ENCODE measurements at places on chromosomes 11 and 22.

DNA sequence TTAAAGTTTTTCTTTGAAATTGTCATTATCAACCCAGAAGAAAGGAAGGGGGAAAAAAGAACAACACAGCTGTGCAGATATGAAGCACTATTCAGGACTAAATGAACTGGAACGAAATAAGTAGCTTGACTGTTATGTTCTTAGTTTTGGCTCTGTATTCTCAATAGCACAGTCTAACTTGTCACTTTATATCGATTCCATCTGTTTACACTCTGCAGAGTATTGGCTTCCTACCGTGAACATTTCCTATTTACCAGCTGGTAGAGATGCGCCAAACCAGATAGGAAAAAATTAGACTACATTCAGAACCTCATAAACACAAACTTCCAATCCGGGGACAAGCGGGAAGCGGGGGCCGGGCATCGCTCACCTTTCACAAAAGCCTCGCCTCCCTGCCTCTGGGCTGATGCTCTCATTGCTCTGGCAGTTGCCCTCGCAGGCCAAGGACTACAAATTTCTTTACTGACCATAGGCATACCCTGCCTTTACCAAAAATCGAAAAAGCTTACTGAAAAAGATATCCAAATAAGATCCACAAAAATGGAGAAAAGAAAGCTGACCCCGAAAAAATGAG lies 66.2 kb downstream of the EFCAB6 start:
- DNase-seq = no peak

GRCh38 chr11:17543574-17544180 lies 539 bp downstream of the USH1C start:
- no peak for DNase-seq

- no peak for DNase-seq
These were observed 47.1 kb downstream of the PLEKHA7 start for GRCh38 chr11:16966930-16967671.

- DNase-seq = no peak
These were observed 10.8 kb upstream of the WEE1 start for GRCh38 chr11:9562716-9563115.

DNA sequence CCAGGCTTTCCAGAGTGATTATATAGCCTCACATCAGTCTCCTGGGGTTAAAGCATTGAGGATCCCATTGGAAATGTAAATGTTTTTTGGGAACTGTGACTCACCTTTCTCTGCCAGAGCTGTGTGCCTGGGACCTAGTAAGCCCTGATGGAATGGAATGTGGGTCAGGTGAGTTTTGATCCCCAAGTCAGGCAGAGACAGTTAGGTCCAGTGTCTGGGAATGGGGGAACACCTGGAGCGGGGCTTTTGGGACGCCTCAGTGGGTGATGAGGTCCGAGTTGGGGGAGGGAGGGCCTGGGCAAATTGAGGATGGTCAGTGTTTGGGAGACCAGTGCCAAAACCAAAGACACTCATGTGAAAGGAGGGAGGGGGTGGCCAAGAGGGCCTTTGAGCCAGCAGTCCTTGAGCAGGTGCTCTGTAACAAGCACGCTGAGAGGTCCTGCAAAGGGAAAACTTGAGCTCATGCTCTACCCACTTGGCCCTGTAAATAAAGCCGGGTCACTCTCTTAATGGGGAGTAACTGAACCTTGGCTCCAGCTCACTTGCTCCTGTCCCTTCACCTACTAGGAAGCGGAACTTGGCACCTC lies 104.7 kb downstream of the NAV2 start:
- no peak for DNase-seq

- no peak for DNase-seq
These were observed 395.0 kb upstream of the CCDC90B start for GRCh38 chr11:83681031-83681781.

DNA sequence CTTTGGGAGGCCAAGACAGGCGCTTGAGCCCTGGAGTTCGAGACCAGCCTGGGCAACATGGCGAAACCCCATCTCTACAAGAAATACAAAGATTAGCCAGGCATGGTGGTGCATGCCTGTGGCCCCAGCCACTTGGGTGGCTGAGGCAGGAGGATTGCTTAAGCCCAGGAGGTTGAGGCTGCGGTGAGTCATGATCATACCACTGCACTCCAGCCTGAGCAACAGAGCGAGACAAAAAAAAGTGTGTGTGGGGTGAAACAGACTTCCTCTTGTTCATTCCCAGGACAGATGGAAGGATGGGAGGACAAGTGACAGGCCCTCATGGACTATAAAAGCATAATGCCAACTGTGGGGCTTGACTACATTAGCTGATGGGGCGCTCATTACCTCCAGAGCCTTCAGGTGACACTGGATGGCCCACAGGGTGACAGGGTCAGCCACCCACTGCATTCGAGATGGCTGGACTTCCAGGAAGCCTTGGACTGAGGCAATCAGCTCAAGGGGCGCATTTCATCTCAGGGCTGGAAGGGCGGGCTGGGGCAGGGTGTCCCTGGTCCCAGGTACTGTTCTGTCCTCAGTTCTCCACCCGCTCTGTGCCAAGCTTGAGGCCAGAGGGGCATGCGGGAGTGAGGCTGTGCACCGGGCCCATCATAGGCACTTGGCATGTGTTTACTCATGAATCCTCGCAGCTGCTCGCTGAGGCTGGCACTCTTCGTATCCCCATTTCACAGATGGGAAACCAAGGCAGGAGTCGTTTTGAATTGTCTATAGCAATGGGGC lies 12.5 kb downstream of the NPTXR start:
- no peak for DNase-seq

- DNase-seq = no peak
These were observed 26.0 kb downstream of the ENDOD1 start for GRCh38 chr11:95115597-95115996.

GRCh38 chr11:127044535-127044934 lies 44.0 kb upstream of the KIRREL3 start:
- DNase-seq = no peak

GRCh38 chr22:42459287-42460063 lies 27.3 kb upstream of the NFAM1 start:
- DNase-seq = no peak

DNA sequence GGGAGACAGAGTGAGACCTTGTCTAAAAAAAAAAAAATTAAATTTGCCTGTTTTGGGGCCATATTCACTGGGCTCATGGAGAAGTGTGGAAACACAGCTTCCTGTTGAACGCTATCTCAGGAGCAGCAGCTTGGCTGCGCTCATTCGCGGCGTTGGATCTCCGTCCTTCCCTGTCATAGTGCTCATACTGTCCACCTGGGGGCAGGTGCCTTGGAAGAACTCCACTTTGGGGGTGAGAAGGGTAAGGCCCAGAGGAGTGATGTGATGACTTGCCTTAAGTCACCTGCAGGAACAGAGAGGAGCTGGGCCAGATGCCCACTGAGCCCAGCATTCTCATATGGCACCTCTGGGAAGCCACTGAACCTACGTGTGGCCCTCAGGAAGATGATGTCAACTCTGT lies 82.8 kb downstream of the CABIN1 start:
- DNase-seq = no peak

- DNase-seq = no peak
These were observed 2.3 kb upstream of the ST3GAL4 start for GRCh38 chr11:126352934-126353801.

DNA sequence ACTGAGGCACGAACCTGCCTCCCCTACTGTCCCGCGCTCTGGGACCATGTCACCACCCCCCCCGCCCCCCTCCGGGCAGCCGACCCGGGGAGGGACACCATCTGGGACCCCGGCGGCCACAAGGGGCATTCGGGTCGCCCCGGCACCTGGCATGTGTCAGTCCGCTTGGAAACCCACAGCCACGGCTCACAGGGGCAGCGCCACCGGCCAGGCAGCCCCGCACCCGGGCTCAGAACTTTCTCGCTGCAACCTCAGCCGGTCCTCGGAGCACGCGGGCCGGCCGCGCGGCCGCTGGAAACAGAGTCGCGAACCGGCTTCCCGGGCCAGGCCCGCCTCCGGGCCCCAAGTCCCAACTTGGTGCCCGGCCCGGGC lies 159.9 kb upstream of the GRK3 start:
- DNase-seq = no peak

- no peak for DNase-seq
These were observed 34.6 kb downstream of the A4GALT start for GRCh38 chr22:42685941-42686653.

- DNase-seq = no peak
These were observed 27.2 kb downstream of the TTC12 start for GRCh38 chr11:113341388-113342165.

DNA sequence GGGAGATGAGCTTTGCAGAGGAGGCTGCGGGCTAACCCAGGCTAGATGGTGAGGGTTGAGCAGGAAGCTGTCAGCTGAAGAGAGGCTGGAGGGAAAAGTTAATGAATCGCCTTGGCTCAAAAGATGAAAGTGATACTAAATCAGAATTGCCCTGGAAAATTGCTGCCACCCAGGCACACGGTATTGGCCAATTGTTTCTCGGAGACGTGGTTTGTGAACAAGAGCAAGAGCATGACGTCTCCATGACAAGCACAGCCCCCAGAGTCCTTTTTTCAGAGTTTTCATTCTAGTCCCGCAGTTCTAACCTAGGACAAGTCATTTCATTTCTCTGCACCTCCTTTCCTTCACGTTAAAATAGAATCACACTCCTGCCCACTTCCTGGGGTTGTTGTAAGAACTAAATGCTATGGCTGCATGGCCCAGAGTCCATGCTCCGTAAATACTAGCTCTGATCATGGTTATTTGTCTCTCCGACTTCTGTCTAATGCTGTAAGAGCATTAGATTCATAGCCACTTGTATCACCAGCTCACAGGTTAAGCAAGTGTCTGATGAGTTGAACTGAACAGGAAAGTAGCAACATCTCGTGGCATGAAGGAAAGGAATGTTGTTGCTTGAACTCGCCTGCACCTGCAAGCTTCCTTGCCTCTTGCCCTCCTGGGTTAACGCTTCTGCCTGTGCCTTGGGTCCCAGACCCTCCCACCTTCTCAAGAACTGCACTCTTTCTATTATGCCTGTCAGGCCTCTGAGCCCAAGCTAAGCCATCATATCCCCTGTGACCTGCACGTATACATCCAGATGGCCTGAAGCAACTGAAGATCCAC lies 33.8 kb upstream of the NUP50 start:
- DNase-seq = no peak

GRCh38 chr11:77436506-77436905 lies 37.4 kb downstream of the PAK1 start:
- DNase-seq = no peak

- no peak for DNase-seq
These were observed 4.9 kb upstream of the KRTAP5-6 start for GRCh38 chr11:1691878-1692707.

- no peak for DNase-seq
These were observed 13.0 kb downstream of the SCN4B start for GRCh38 chr11:118139578-118139977.

DNA sequence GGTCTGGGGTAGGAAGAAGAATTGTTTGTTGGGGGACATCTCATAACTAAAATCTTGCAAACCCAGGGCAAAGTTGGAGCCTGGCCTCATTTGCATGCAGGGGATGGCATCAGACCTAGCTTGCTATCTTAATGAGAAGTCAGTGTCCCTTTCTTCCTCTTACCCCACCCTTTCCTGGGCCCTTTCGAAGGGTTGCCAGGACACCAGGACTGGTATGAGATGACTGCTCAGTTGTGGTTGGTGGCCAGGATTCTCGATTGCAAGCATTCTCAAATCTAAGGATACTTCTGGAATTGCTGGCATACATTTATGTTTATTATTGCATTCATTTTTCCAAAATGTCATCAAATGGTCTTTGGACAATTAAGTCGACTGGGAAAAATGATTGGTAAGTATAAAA lies 131.0 kb downstream of the SLC1A2 start:
- DNase-seq = peak; percentile 29

GRCh38 chr22:28627791-28628190 lies 51.8 kb downstream of the TTC28 start:
- DNase-seq = no peak

GRCh38 chr11:66274219-66274618 lies 3.8 kb upstream of the CNIH2 start:
- DNase-seq = no peak

- no peak for DNase-seq
These were observed 53.4 kb upstream of the ANO1 start for GRCh38 chr11:70024773-70025045.

DNA sequence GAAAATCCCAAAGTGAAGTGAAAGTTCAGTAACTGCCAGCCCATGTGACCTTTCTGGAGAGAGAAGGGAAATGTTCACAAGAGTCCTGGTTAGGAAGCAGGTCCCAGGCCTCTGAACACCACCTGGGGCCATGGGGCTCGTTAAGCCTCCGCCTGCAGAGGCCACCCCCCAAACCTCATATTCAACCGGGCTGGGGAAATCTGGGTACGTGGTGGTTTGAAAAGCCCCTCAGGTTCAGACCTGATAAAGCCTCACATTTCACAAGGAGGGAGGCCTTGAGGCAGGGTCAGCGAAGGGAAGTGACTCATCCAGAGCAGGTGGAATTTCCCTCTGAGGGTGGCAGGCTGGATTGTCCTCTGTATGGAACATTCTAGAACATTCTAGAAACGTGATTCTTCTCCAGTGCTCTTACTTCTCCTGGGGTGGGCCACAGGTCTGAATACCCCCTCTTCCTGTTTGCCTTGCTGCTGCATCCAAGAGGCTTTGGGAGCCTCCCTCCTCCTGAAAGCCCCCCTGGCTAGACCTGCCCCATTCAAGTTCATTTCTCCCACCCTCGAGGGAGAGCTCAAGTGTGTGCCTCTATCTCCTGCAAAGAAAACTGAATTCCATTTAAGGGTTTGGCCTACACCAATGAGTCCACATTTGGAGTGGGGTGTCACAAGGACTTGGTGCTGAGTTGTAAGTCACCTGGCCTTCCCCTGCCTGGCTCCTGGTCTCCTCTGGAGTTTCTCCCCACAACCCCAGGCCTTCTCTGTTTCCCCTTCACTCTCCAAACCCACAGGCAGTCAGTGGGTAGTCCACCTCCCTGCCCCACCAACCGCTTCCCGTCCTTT lies 6.3 kb downstream of the FXYD2 start:
- no peak for DNase-seq

DNA sequence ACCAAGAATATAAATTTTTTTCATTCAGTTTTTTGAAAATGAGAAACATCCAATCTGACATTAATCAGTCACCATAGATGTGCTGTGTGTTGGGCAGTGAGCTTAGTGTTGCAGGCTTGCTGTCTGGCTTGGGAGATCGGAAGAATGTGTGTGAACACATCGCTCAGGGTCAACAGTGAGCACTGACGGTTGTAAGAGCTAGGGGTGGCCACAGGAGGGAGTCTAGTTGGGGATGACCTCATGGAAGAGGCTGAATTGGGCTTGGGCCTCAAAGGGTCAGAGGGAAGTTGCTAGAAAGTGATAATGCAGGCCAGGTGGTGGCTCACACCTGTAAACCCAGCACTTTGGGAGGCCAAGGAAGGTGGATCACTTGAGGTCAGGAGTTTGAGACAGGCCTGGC lies 375.4 kb downstream of the DDX10 start:
- DNase-seq = no peak

DNA sequence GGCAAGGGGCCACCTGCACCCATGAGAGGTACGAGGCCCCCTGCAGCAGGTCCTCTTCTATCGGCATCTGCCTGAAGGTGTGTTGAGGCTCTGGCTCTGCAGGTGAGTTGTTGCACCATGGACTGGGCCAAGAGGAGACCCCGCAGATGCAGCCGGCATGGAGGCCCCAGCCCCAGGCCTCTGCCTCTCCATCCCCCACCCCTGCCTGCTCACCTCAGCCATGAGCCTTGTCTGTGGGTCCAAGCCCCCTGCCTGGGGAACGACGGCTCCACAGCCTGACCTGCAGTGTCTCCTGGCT lies 1386.2 kb downstream of the BRD1 start:
- DNase-seq = no peak
